ENCODE measurements at places on chromosomes 16 and 17.

DNA sequence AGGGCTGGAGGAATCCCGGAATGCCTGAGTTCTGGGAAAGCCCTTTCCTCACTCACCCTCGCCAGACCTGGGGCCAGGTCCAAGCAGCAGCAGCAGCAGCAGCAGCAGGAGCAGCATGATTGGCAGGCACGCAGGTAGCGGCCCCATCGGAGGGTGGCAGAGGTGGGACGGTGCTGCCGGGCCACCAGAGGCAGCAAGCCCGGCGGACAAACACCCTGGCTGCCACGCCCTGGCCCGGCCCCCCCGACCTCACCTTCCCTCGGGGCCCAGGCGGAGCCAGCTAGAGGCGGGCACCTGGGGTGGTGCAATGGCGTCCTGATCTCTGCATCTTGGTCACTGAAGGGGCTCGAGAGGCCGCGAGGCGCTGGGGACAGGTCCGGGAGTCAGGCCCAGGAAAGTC, 122.4 kb downstream of the LAT start:
- DNase-seq: no peak

DNA sequence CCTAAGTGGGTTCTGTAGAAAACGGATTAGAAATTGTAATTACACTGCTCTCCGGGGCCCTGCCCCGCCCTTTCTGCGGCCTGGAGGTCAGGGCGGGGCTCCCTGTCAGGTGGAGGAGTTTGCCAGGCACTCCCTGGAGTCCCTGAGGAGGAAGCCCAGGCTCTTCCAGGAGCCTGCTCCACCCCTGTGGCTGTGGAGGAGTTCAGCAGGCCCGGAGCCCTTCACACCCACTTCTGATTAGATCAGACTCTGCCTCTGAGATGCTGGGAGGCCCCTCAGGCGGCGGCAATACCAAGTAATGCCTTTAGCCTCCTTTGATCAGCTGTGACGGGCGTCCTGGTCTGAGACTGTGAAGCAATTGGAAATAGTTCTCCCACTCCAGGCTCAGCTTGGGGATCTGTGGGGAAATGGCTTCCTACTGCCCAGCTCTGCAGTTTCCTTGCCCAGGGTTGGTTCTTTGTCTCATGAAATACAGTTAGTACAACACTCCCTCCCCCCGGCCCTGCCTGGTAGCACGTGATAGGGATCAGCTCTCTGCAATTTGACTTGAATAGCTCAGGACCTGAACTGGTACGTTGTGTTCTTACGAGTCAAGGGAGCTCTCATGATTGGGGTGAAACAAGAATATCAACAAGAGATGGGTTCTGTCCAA, 22.3 kb downstream of the BAIAP2 start:
- no peak for DNase-seq

- no peak for DNase-seq
These were observed 501.2 kb upstream of the EEF2KMT start for GRCh38 chr16:5598793-5599192.

DNA sequence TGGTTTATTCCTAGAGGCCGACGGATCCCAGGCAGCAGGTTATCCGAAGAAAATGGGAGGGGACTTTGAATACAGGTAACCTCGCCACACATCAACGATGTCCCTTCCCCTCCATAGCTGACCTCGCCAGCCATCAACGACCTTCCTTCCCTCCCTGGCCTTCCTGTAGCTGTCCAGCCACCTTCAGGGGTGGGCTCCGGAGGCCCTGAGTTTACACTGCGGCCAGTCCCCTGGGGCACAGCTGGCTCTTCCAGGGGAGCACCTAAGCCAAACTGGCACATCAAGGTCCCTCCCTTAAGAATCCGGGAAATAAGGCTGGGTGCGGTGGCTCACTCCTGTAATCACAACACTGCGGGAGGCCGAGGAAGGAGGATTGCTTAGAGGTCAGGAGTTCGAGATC, 10.1 kb upstream of the RPH3AL start:
- no peak for DNase-seq

DNA sequence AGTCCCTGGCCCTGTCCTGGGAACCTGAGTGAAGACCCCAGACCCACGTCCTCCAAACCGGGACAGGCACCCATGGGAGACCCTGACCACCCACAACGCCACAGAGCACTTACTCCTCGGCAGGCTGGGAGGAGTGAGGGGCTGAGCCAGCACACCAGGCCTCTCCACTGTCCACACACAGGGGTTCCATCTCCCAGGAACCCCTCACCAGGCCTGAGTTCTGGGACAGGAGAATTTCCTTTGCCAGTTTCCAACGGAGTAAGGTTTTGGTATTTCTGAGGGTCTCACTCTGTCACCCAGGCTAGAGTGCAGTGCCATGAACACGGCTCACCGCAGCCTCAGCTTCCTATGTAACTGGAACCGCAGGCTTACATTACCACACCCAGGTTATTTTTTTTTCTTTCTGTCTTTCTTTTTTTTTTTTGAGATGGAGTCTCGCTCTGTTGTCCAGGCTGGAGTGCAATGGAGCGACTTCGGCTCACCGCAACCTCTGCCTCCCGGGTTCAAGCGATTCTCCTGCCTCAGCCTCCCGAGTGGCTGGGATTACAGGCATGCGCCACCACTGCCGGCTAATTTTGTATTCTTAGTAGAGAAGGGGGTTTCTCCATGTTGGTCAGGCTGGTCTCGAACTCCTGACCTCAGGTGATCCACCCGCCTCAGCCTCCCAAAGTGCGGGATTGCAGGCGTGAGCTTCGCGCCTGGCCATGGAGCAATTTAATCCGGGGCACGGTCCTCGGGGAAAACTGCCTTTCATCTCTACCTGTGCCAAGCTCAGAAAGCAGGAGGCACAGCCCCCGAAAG, 1.6 kb downstream of the PGAP6 start:
- DNase-seq: no peak

DNA sequence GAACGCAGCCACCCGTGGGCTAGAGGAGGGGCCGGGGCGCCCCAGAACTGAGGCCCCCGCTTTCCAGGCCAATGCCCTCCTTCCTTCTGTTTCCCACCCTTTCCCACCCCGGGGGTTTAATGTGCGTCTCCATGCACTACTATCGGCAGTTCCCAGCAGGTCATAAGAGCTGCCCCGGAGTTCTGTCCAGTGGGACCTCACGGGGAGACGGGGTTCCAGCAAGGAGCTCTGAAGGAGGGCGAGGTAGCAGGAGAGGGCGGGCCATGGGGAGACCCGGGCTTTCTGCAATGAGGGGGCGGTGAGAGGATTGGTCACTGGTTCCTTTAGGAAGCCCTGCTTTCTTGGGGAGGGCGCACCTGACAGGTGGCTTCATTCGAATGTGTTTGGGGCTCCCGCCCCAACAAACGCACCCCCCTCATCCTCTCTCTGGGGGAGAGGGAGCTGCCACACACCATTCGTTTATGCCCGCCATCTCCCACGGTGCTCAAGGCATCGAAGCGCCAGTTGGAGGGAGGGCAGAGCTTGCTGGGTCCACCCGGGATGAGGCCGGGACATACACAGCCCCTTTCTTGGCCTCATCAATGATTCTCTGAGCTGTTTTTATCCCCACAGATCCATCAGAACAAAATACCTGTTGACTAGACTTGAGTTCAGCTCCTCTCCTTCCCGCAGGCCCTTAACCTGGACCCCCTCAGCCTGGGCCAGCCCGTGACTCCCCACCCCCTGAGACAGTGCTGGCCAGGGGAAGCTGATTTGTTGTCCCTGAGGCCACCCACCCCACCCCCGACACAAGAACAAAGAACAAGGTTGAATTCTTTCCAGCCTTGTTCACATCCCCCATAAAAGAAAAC, 44.1 kb downstream of the SLC7A5 start:
- no peak for DNase-seq

DNA sequence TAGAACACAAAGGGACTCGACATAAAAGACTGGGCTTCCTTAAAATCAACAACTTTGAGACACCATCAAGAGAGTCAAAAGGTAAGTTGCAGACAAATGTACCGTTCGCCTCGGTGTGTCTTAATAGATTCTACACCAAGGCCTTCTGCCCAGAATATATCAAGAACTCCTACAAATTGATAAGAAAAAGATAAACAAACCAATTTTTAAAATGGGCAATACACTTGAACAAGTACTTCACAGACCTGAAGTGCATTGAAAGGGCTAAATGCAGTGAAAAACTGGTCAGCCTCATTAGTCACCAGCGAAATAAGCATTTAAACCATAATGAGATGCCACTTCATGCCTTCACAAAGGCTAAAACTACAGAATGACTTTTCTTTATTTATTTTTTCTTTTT, 20.4 kb upstream of the BAHCC1 start:
- DNase-seq: no peak
